Stimulated activated CD8-positive, alpha-beta memory T cell treated with anti-CD3 and anti-CD28 coated beads, Interleukin-7, amount 100 ng/mL, for 1 hour (primary cell): ENCODE measurements at places on chromosomes 5 and 9.

GRCh38 chr5:40623480-40624420, 56.0 kb upstream of the PTGER4 start:
- DNase-seq: no peak

DNA sequence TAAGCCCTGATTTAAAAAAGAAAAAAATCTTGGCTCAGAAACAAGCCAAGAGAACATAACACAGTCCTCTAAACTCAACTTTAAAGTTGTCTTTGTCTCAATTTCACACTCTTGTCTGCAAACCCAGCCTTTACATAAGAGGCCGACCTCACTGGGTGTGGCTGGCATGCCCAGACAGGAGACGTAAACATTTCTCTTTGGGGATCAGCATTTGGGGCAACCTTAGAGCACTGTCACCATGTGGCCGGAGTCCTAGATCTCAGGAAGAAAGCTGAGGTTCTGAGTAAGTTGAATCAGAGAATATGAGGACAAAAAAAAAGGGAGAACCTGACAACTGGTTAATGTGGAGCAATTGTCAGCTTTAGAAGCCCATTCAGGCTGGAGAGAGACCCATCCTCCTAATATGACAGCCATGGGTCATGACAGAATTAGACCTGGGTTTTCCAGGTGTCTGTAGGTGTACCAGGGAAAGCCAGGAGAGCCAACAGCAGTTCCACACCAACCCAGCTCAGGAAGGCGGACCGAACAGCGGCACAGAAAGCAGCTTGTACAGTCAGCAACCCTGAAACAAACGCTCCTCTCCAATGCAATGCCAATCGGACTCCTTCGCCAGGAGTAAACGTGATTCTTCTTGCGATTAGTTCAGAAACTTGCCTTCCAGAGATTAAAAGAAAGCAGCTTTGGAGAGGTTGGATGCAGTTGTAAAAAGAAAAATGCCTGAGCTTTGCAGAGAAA, 97.9 kb upstream of the MAP3K1 start:
- DNase-seq: no peak

- no peak for DNase-seq
Observed at GRCh38 chr9:86637515-86637914, 283.3 kb upstream of the TUT7 start.

- DNase-seq: no peak
Observed at GRCh38 chr5:139741823-139742172, 53.8 kb upstream of the PSD2 start.

DNA sequence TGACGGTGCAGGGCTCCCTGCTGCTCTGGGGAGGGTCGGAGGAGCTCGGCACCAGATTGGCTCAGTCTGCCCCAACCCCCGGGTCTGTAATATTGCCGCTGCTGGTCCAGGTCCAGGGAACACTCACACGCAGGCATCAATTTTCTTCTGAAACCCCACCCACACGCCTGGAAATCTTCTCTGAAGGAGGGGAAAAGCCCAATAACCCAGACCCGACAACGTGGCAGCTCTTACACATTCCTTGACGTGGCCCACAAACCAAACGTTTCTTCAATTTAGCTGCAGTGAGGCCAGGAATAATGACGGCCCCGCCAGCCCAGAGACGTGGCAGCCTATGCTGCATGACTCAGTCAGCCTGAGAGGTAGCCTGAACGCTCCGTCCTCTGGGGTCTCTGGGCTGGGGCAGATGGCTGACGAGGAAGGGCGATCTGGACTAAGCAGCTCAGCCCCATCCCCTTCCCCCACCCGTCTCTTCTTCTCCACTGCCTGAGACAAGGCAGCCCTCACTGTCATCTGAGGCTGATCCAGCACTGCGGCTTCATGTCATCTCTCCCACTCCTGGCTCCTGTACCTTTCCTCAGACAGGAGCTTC, 9.9 kb upstream of the SPARC start:
- no peak for DNase-seq

- DNase-seq: no peak
Observed at GRCh38 chr5:158943057-158943456, 156.7 kb downstream of the EBF1 start.

DNA sequence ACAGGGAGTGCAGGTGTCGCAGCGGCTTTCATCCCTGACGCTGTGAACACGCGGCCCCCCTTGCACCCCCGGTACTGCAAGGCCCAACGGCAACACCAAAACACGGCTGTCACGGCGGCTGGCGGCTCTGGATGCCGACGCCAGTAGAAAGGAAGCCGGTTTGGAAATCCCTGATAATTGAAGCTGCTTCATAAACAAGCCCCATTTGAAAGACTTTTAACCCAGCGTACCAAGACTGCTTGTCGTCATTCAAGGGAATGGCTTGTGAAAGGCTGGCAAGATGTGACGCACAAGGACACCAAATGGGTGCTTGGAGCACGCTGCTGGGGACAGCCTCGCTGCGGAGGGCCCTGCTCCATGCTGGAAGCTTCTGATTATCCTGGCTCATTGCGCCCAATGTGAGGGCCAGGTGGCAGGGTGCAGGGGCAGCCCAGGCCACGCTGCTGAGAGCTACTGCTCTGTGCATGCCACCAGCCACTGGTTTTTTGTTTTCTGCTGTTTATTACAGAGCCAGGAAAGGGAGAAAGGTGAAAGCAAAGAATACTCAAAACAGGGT, 63.1 kb downstream of the GTF3C4 start:
- no peak for DNase-seq

- no peak for DNase-seq
Observed at GRCh38 chr5:67620424-67621397, 424.1 kb upstream of the CD180 start.

- no peak for DNase-seq
Observed at GRCh38 chr5:111670826-111671492, 86.0 kb downstream of the NREP start.
